ENCODE measurements at places on chromosomes 4 and X.

DNA sequence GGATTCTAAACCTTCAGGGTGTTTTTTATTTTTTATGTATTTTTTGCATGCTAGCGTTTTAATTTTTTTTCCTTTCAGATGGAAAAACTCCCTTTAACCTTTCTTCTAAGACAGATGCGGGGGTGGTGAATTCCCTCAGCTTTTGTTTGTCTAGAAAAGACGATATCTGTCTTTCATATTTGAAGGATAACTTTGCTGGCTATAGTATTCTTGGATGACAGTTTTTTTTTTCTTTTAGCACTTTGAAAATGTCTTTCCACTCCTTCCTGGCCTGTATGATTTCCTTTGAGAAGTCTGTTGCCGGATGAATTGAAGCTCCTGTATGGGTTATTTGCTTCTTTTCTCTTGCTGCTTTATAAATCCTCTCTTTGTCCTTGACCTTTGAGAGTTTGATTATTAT, 26.6 kb downstream of the PSAPL1 start:
- no peaks in the 10 kb centered on the region for H3K36me3 ChIP-seq
- H3K4me3 ChIP-seq, result no peak overlapping the region
- H3K4me1 ChIP-seq, result no peaks in the 10 kb centered on the region
- H3K27me3 ChIP-seq, result peaks cover 20% of the 10 kb centered on the region
- H3K27ac ChIP-seq, result no peak overlapping the region
- no peak for DNase-seq

- H3K36me3 ChIP-seq, result no peaks in the 10 kb centered on the region
- H3K4me3 ChIP-seq, result no peak overlapping the region
- H3K27me3 ChIP-seq, result no peaks in the 10 kb centered on the region
- DNase-seq, result no peak
- H3K27ac ChIP-seq, result no peak overlapping the region
These were observed 15.2 kb upstream of the CLOCK start for GRCh38 chr4:55561889-55562288.

DNA sequence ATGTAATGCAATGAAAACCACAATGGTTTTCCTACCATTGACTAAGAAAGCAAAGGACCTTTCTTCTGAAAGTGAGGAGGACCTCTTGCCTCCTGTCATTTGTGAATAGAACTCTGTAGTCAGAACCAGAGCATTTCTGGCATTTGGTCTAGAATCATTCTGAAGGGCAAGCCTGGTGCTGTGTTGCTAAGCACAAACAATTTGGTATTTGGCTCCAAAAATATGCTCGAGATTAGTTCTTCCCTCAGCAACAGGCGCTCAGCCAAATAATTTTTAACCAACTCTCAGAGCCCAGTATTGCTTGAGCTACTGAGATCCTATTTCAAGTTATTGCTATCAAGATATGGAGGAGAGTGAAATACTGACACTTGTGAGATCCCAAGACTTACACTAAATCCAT, 71.0 kb downstream of the SNCA start:
- no peaks in the 10 kb centered on the region for H3K27me3 ChIP-seq
- no peaks in the 10 kb centered on the region for H3K4me1 ChIP-seq
- no peaks in the 10 kb centered on the region for H3K36me3 ChIP-seq
- no peak overlapping the region for H3K27ac ChIP-seq
- no peak overlapping the region for H3K4me3 ChIP-seq
- DNase-seq, result no peak

GRCh38 chr4:121011780-121012340, 60.5 kb downstream of the NDNF start:
- H3K4me1 ChIP-seq, result peaks cover 36% of the 10 kb centered on the region
- H3K4me3 ChIP-seq, result no peak overlapping the region
- H3K27me3 ChIP-seq, result no peaks in the 10 kb centered on the region
- DNase-seq, result peak; percentile 35
- no peaks in the 10 kb centered on the region for H3K36me3 ChIP-seq

- no peaks in the 10 kb centered on the region for H3K36me3 ChIP-seq
- no peak overlapping the region for H3K27ac ChIP-seq
These were observed 29.6 kb downstream of the ADH7 start for GRCh38 chr4:99405433-99406115.
